Fibroblast of skin of scalp (primary cell): ENCODE measurements at places on chromosomes 2 and 18.

GRCh38 chr2:101231937-101232730 lies 20.6 kb upstream of the CNOT11 start:
- DNase-seq, result no peak

GRCh38 chr2:163397451-163397850 lies 338.4 kb downstream of the FIGN start:
- no peak for DNase-seq

GRCh38 chr2:42219160-42219559 lies 50.0 kb downstream of the EML4 start:
- no peak for DNase-seq

DNA sequence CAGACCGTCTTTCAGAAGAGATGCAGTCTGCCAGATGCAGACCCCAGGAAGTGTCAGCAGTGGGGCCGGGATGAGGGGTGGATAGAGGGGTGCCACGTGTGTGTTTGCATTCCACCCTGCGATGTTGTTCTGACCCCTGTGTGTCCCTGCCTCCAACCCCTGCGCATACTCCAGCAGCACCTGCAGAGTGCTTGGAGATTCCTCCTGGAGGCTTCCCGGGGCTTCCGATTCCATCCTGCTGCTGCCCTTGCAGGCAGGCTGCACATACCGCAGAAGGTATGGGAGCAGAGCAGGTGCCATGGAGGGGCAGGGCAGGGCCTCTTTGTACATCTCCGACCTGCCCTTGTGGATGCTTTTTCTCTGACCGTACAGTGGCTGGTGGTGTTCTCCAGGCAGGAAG lies 177.2 kb downstream of the SH3RF3 start:
- no peak for DNase-seq

GRCh38 chr18:22829781-22830180 lies 103.3 kb upstream of the RBBP8 start:
- no peak for DNase-seq

- DNase-seq, result no peak
Observed at GRCh38 chr2:127512362-127512761, 13.9 kb downstream of the IWS1 start.

DNA sequence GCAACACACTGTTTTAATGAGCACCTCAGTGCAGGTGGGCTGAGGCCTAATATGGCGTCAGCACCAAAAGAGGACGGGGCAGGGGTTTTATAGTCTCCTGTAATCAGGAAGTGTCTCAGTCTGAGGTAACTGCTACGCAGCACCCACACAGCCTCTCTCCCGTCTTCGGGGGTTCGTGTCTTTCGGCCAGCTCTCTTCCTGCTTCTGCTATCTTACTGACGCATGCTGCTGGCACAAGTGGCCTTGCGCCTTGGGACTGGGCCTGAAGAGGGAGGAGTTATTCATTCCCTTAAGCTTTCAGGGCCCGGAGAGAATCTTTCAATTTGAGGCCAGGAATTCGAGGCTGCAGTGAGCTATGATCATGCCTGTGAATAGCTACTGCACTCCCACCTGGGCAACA lies 14.5 kb upstream of the PAPOLG start:
- no peak for DNase-seq
